Hematopoietic multipotent progenitor cell treated with erythropoietin and hydrocortisone succinate and interleukin-3 and kit ligand, for 6 days (in vitro differentiated cells): ENCODE measurements at places on chromosomes 6 and 20.
A peak's percentile ranks its signal among the peaks of the same experiment; 100 is the strongest.

GRCh38 chr20:37688093-37688492, 5.7 kb upstream of the CTNNBL1 start:
- DNase-seq = no peak

GRCh38 chr6:37580176-37580955, 80.7 kb upstream of the CCDC167 start:
- DNase-seq = no peak

- DNase-seq = no peak
Observed at GRCh38 chr6:73532293-73532692, 11.5 kb upstream of the EEF1A1 start.

- no peak for DNase-seq
Observed at GRCh38 chr6:126535595-126535994, 195.7 kb downstream of the CENPW start.

GRCh38 chr6:122631571-122632249, 21.5 kb downstream of the PKIB start:
- no peak for DNase-seq

DNA sequence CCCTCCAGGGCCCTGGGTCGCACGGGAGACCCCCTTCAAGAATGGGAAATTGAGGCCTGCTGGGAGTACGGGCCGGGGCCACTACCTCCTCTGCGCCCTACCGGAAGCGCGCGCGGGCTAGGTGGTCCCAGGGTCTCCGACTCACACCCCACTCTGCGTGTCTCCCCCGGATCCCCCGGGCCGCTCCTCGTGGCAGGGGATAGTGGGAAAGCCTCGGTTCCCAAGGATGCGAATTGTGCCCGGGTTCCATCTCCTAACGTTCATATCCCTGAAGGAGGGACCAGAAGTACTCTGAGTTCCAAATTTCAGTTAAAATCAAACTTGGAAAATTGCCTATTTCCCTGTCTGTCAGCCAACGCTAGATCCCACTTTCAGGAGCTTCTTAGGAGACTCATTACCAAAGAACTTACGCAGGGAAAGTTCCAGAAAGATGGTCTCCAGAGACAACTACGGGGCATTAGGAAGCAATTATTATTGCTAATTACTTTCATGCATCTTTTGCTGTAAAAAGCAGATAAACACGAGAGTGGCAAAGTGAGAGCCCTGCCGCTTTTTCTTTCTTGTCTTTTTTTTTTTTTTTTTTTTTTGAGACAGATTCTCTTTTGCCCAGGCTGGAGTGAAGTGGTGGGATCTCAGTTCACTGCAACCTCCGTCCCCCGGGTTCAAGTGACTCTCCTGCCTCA, 858 bp downstream of the FAM83D start:
- no peak for DNase-seq

- peak; percentile 8 for DNase-seq
Observed at GRCh38 chr6:130296854-130297253, 69.0 kb upstream of the TMEM200A start.

DNA sequence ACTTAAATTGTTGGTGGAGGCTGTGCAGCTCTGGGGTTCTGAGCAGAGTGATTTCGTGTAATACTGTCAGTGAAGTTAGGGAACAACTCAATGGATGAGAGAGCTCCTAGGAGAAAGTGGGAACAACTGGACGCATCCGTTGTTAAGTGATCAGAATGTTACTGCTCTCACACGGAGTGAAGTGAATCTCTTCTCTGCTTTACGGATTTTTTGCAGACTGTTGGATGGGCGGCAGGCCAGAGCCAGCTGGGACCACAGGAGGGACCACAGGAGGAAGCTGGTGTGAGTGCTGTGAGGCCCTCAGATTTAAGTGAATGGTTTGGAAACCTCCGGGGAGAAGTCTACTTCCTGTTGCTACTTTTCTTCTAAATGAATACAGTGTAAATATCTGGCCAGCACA, 23.7 kb upstream of the PPP1R14C start:
- peak; percentile 40 for DNase-seq

DNA sequence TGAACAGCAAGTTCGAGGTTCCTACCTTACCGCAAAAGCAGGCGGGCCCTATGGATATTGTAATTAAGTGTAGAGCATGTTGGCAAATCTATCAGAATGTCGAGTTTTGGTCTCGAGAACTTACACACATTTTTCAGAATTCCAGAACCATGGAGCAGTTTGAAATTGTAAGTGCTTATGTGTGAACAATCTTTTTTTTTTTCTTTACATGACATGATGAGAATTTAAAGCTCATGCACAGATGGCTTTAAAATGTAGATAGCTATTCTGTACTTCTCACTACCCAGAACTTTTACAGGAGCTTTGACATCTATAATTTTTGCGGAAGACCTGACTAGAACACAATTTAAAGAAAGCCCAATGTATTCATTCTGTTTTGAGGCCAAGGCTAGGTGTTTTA, 117.8 kb upstream of the RSPO3 start:
- no peak for DNase-seq

GRCh38 chr6:81909162-81909561, 156.7 kb upstream of the TENT5A start:
- no peak for DNase-seq

DNA sequence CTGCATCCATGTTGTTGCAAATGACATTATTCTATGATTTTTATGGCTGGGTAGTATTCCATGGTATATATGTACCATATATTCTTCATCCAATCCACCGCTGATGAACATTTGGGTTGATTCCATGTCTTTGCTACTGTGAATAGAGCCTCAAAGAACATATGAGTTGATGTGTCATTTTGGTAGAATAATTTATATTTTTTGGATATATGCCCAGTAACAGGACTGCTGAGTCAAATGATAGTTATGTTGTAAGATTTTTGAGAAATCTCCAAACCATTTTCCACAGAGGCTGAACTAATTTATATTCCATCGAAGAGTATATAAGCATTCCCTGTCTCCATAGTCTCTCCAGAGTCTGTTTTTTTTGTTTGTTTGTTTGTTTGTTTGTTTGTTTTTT, 1373.5 kb downstream of the GRIK2 start:
- DNase-seq = no peak

GRCh38 chr6:45619211-45619760, 241.6 kb upstream of the SUPT3H start:
- DNase-seq = no peak

GRCh38 chr6:27091661-27092315, 155.7 kb upstream of the PRSS16 start:
- peak; percentile 88 for DNase-seq

GRCh38 chr6:52389264-52389625, 27.3 kb downstream of the PAQR8 start:
- DNase-seq = peak; percentile 77

- DNase-seq = no peak
Observed at GRCh38 chr6:36783603-36784375, 55.5 kb downstream of the CPNE5 start.

DNA sequence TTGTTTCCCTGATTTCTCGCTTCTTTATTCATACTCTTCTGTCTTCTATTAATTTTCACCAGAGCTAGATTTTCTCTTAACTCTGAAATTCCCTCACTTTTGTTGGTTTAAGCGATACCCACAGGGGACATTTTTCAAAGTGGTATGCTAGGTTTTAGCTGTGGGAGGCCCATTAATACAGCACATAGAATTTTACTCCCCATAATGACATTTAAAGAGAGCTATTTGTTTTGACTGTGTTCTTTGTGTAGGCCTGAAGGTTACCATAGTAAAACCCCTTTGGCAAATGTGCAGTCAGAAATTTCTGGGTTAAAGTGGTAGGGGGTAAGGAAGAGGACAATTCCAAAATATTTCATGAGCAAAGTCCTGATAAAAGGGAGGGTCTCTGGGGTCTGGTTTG, 721.1 kb upstream of the CITED2 start:
- no peak for DNase-seq

- DNase-seq = peak; percentile 86
Observed at GRCh38 chr6:150016324-150017185, 8.8 kb downstream of the RAET1L start.

DNA sequence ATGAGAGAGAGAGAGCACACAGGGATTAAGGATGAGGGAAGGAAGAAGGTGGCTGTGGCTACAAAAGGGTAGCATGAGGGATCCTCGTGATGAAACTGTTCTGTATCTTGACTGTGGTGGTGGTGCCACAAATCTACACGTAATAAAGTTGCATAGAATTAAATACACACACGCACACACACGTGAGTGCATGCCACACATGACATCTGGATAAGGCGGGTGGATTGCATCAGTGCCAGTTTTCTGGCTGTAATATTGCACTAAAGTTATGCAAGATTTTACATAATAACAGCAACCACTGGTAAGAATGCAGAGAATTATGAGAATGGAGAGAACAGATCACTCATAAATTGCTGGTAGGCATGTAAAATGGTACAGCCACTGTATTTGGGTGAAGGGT, 16.9 kb upstream of the STK35 start:
- DNase-seq = peak; percentile 56

- DNase-seq = no peak
Observed at GRCh38 chr6:109243863-109244825, 138.1 kb downstream of the CD164 start.

- no peak for DNase-seq
Observed at GRCh38 chr6:89921197-89921596, 26.9 kb downstream of the GJA10 start.

GRCh38 chr6:135832166-135832565, 19.3 kb upstream of the PDE7B start:
- no peak for DNase-seq

DNA sequence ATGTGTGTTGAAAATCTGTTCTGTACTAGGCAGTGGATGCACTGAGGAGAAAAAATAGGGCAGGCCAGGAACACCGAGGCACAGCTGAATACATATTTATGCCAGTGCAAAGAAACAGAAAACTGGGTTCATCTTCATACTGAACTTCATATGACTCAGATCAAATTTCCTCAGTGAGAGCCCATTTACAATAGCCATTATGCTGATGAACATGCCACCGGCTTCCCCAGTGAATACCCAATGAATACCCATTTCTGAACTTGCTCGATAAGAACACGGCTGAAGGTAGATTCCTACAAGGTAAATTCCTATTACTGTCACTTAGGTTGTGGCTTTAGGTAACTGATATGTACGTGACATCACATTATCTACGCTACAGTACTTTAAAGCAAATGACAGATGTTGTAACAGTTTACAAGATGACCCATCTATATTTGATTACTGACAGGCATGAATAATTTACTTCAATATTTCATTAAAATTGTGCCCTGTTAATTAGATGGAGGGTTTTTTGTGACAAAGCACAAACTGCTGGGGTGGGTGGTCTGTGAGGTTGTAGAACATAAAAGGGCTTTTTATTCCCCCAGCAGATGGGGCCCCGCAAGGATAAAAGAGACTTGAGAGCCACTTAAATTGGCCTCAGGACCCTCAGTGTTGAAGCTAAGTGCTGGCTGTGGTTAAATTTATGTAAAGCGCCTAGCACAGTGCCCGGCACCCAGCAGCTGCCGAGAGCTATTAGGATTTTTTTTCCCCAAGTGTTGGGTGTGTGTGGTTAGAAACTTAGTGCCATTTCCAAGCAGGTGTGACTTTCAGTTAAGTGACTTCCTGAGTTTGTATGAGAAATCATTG, 264.5 kb downstream of the CD83 start:
- no peak for DNase-seq

GRCh38 chr20:45318386-45318939, 10.4 kb upstream of the MATN4 start:
- no peak for DNase-seq

- peak; percentile 62 for DNase-seq
Observed at GRCh38 chr6:14211562-14211942, 94.0 kb downstream of the CD83 start.

DNA sequence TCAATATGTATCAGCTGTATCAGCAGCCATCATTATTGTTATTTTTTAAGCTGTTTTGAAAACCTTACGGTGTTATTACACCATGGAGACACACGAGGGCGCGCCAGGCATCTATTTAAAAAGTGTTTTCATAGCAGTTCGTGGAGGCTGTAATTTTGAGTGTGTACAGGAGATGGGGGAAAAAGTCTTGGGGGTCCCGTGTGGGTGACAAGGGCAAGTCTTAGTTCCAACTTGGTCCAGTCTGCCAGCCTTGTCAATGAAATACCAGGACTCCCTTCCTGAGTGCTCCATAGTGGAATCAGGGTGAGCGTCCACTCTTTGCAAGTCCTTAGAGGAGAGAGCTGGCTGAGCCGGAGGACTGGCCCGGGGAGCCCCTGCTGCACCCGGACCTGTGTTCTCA, 43.3 kb downstream of the SLC2A10 start:
- peak; percentile 87 for DNase-seq

DNA sequence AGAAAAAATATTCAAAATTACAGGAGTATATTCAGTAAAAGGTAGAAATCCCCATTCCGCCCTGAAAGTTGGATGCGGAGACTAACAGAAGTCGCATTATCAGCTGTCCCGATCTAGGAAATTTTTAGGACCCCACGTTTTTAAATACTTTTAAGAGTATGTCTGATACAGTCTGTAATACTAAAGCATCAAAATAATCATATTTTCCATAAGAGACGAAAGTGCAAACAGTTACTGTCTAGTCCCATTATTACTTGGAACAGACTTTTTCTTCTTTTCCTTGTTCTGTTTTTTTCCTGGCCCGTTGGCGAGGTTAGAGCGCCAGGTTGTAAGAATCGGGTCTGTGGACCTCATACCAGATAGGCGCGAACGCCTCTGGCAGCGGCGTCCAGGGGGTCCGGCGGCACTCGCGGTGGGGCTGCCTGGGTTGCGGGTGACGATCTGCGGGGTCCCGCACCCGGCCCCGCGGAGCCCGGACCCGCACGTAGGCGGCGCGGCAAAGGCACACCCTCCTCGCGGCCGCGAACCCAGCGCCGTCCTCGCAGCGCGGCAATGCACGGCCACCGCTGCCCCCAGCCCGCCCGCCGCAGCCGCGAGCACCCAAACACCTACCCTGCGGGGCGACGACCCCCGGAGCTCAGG, 460 bp downstream of the PLAGL1 start:
- DNase-seq = peak; percentile 42

DNA sequence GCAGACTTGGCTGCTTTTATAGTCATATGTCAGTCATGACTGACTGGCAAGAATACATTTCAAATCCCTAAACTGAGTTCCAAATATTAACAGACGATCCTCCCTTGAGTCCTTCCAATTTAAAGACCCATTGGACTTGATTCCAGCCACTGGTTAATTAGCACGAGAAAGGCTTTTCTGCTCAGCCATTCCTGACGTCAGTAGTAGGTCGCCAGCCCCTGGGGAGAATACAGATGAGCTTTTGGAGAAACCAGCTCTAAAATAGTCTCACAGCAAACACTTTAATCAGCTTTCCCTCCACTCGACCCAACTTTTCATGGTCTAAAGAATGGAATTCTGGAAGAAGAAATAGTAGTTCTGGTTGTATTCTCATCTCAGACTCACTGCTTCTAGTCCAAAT, 91.6 kb downstream of the SLC22A3 start:
- no peak for DNase-seq

- no peak for DNase-seq
Observed at GRCh38 chr6:155881826-155882526, 426.3 kb upstream of the NOX3 start.
